ENCODE measurements at places on chromosomes 13 and 19.

DNA sequence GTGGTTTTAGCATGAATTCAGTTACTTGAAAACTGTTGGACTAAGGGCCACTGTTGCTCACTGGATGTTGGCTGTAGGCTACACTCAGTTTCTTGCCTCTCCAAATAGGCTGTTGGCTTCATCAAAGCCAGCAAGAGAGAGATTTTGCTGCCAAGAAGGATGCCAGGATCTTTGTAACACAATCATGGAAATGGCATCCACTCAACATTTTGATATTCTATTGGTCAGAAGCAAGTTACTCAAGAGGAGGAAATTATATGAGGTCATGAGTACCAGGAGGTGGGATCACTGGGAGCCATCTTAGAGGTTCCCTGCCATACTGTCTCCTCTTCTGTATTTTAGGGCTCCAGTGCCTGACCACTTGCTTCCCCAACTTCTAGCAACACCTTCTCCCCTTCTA is 30.6 kb downstream of the SYDE1 start:
- no peak for DNase-seq

GRCh38 chr13:34345258-34345965 is 527.5 kb downstream of the RFC3 start:
- no peak for DNase-seq

GRCh38 chr13:44379885-44380284 is 6.3 kb downstream of the SERP2 start:
- no peak for DNase-seq

- no peak for DNase-seq
Measured at GRCh38 chr19:54877471-54877870, 3.4 kb downstream of the FCAR start.

DNA sequence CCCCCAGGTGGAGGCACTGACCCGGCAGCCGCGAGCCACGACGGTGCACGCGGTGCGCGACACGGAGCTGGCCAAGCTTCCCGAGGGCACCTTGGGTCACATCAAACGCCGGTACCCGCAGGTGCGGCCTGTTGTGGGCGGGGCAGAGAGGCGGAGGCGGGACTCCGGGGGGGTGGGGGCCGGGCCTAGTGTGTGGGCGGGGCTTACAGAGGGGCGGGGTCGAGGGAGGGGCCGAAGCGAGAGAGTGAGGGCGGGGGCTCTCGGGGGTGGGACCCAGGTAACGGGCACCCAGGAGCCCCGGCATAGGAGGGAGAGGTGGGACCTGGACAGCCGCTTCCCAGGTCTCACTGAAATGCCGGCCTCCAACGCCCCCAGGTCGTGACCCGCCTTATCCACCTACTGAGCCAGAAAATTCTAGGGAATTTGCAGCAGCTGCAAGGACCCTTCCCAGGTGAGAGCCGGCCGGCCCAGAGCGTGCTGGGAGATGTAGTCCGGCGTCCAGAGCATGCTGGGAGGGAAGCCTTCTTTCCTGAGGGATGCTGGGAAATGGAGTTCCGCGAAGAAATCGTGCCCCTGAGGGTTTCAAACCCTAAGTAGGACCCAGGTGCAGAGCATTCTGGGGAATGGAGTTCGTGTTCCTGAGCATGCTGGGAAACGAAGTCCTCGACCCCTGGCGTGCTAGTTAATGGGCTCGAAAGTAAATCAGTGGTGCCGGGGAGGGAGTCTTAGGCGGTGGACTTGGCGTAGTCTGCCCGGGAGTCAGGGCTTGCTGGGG is 15.7 kb downstream of the PNPLA6 start:
- peak; percentile 92 for DNase-seq

GRCh38 chr19:45030825-45031224 is 8.0 kb upstream of the CLASRP start:
- no peak for DNase-seq

GRCh38 chr19:20423381-20424197 is 142.0 kb downstream of the ZNF737 start:
- peak; percentile 30 for DNase-seq

GRCh38 chr13:94534166-94534565 is 54.7 kb upstream of the DCT start:
- no peak for DNase-seq

DNA sequence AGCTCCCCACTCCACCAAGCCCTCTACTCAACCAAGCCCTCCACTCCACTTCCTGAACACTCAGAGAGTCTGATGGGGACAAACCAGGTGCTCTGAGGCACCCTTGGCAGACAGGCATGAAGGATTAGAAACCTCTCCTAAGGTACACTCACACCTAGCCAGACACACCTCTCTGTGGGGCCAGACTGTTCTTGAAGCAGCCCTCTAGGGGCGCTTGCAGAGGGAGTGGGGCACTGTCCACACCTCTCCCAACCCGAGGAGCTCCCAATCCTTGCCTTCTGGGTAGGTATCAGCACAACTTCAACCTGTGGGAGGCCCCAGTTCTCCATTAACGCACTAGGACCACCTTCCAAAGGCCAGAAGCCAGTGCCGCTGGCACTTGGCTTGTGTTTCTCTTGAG is 108.7 kb upstream of the VSTM2B start:
- peak; percentile 25 for DNase-seq

DNA sequence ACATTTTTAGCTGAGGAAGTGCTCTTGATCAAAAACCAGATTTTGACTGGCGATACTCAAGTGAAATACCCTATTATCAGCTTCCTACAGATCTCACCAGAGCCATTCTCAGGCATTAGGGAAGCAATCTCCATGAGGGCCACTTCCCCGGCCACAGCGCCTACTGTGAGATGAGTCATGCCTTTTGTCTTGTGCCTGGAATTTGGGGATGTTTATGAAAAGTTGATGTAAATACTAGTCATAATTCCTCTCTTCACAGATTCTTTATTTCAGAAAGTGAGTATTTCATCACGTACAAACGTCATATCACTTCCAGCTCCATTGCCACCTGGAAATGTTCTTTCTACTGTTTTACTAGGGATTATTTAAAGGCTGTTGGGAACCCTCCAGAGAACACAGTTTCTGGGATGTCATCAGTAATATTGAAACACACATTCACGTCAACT is 25.3 kb upstream of the SLC46A3 start:
- no peak for DNase-seq

DNA sequence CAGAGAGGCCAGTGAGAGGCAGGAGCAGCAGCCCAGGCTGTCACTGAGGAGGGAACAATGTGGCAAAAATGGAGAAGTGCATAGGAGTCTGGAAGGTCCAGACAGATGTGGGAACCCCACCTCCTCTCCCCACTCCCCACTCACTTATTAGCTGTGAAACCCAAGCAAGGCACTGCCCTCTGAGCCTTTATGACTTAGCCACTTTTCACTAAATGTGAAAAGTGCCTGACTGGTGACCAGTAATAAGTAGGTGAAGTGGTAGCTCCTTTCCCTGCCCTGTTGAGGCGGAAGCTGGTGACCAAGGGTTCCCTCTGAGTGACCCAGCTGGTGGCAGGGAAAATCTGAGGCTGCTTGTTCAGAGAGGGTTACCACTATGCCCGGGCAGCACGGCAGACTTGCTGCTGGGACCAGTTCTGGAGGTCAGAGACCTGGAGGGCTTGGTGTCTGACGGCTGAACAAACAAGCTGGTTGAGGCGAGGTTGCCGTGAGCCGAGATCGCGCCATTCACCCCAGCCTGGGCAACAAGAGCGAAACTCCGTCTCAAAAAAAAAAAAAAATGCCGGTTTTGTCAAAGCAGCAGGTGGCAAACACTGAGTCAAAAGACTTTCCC is 80.0 kb downstream of the ZNF429 start:
- no peak for DNase-seq
